T follicular helper cell (primary cell): ENCODE measurements at places on chromosomes 5 and 9.

GRCh38 chr9:109253637-109254284, 67.1 kb downstream of the EPB41L4B start:
- DNase-seq = no peak

GRCh38 chr5:160287378-160288051, 24.8 kb downstream of the CCNJL start:
- no peak for DNase-seq

- DNase-seq = no peak
Observed at GRCh38 chr5:57436586-57436985, 46.0 kb downstream of the ACTBL2 start.

DNA sequence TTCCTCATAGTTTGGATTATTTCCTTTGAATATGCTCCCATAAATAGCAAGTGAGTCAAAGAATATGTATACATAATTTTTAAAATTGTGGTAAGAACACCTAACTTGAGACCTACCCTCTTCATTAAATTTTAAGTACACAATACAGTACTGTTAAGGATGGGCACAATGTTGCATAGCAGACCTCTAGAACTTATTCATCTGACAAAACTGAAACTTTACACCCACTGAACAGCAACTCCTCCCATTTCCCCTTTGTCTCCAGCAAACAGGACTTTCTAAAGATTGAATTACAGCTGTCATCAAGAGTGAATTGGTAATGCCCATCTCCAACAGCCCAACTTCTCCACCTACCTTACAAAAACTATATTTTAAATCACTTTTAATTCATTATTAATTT, 388.9 kb downstream of the HTR1A start:
- no peak for DNase-seq

DNA sequence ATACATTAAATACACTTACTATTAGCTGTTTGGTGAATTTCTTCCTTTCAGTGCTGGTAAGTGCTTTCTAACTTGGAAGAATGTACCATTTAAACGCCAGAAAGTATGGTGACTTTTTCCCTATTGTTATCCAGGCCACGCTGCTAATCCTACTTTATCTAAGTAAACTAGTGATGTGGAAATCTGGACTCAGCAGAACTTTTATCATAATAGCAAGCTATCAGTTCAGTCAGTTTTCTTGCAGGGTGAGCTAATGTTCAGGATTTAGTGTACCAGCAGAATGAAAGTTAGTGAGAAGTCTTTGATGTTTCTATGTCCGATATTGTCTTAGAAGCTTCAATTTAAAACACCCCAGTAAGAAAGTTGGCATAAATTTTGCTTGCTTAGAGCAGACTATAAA, 72.2 kb downstream of the HSD17B4 start:
- DNase-seq = no peak

DNA sequence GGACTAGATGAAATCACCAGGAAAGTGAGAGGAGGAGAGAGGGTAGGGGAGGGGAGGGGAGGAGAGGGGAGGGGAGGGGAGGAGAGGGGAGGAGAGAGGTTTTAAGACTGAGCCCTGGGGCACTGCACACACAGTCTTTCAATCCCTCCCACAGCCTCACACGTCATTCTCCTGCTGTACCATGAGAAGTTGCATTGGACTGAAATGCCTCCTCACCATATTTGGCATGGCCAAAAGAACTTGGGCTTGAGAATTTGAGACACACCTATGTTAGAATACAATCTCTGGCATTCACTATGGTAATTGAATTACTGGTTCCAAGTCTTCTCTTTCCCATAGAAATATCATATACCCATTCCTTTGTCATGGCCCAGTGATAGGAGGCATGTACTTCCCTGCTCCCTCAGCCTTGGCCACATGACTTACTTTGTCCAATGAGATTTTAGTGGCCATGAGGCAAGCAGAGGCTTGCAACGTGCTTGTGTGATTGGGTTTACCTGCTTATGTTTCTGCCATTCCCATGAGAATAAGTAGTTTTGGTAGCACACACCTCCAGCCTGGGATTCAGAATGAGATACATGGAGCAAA, 133.3 kb upstream of the SMARCA2 start:
- no peak for DNase-seq

DNA sequence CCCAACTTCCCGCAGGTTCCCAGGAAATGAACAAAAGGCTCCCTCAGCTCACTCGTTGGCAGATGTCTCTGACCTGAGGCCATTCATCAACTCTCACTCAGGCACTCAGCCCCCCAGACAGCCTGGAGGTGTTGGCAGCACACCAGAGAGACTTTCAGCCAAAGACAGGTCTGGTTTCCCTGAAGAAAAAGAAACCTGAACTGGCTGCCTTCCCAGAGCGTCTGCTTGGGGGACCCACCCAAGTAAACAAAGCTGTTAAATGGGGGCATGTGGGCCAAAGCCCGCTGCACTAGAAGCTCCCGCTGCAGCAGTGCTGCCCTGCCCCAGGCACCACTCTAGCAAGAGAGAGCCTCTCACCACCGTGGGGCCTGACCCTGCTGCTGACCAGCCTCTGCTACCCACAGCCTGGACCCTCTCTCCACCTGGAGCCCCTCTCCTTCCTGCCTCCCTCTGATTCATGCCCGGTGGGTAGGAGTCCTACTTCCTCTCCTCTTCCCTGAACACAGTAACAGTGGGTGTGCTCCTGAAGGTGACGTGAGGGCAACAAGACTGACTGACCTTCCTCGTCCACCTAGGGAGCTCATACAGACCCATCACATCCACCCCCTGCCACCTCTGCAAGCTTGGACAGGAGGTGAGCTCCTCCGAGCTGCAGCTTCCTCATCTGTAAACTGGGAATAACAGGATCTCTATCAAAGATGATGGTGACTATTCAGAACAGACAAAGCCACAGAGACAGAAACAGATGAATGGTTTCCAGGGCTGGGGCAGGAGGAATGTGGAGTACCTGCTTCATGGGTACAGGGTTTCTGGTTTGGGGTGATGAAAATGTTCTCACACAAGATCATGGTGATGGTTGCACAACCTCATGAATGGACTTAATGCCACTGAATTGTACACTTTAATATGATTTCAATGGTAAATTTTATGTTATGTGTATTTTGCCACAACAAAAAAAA, 31.0 kb upstream of the GABRP start:
- no peak for DNase-seq
